ENCODE measurements at places on chromosomes 5 and 9.

DNA sequence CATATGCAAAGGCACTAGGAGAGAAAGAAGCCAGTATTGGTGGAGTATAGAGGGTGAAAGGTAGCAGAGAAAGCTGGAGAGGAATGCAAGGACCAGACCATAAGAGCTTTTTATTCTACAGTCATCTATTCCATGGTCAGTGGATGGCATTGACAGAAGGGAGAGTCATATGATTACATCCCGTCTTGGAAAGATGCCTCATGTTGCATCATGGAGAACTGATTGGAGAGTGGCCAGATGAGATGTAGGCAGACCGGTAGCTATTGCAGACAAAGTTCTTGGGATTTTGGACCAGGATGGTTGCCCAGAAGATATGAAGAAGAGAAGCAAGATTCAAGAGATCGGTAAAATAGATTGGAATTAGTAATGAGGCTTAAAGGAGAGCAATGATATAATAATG, 260.7 kb downstream of the CHSY3 start:
- DNase-seq, result no peak

DNA sequence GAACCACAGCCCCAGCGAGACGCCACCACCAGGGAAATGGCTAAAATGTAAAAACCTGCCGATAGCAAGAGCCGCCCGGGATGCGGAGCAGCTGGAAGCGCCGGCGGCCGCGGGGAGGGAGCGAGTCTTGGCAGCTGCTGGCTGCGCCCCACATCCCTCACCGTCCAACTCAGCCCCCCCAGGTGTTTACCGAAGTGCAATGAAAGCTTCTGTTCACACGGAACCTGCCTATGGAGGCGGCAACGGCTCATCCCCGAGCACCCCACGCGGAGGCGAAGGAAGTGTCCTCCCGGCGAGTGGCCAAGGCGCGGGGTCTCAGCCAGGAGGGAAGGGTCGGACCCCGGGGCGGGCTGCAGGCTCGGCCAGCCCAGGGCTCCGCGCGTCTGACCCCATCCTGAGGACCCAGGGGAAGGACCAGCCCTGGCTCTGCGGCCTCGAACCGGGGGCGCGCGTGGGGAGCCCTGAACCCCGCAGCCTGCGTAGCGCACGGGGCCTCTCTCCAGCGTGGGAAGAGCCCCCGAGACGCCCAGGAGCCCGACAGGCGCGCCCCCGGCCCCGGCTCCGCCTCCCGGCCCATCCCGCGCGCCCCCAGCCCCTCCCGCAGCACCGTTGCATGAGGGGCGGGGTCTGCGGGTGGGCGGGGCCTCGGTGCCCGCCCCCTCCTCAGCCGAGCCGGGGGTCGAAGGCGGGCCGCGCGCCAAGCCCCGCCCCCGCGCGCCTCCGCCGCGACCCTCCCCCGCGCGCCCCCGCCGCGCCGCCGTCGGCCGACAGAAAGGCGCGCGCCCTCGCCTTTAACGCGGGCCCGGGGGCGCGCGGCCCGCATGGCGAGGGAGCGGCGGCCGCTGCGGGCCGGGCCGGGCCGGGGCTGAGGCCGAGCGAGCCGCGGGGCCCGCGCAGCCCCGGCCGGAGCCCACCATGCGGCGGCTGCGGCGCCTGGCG, at the start of gene DIPK1B:
DIPK1B (plus strand) TSS at position 822 of the 939 bp plus-strand sequence; CDS start at position 916, 94 bp downstream.
- no peak for DNase-seq

DNA sequence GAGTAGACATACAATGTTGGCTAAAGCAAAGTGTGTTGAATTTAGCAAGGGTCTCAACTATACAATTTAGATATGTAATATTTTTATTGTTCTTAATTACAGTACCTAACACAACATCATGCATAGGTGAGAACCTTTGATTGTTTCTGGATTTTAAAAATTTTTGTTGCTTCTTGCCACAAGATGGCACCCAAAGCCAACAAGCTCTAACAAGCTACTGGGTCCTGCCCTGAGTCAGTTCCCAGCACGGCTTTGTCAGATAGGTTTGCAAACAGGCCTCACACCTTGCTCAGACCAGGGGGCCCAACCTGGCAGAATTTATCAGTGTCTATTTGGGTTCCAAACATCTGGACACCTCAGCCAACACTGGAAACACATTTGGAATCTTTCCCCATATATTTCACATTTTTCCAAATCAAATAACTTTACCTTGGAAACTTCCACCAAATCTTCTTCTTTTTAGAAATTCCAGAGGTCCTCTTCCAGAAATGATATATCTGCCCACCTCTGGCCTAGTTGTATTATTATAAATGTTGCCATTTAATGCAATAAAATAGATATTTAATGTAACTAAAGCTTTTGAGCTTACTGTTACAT, 49.5 kb upstream of the EGFLAM start:
- DNase-seq, result no peak

DNA sequence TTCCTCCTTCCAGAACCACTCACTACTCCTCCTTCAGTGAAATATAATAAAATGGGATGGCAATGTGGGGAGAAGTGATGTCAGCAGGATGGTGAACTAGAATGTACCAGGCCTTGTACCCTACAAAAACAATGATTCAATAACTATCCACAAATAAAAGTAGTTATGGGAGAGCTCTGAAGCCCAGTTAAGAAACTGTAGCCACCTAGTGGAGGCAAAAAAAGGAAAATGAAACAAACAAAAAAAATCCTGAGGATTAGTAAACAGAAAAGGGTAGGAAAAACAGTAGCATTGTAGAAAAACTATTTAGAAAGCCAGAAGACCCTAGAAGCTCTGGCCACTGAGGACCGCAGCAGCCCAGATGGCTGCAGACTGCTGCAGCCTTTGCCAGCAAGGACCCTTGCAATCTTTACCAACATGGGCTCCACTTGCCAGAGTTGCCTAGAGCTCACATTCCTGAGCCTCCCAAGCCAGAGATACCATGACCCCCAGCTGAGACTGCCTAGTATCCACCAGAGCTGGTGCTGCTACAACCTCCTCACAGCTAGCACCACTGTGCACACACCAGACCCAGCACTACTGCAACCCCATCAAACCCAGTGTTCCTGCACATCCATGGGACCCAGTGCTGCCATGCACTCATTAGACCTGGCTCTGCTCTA, 259.7 kb upstream of the MSX2 start:
- no peak for DNase-seq

DNA sequence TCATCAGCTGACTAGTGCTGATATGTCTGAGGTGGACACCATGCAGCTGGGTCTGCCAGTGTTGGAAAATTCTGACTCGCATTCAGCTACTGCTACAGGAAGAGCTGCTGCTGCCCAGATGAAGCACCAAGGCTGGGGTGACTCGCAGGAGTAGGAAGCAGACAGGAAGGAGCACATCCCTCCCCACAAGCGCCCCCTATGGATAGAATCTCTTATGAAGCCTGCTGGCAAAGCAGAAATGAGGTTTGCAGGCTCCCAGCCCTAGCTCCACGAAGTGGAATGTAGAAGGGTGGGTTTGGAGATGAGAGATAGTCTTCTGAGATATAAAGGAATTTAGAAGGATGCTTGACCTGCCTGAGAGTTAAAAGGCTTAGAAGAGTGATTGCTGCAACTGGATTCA, 443.0 kb downstream of the ACTL7B start:
- DNase-seq, result no peak

- no peak for DNase-seq
Observed at GRCh38 chr9:133661846-133662540, 25.8 kb downstream of the DBH start.

DNA sequence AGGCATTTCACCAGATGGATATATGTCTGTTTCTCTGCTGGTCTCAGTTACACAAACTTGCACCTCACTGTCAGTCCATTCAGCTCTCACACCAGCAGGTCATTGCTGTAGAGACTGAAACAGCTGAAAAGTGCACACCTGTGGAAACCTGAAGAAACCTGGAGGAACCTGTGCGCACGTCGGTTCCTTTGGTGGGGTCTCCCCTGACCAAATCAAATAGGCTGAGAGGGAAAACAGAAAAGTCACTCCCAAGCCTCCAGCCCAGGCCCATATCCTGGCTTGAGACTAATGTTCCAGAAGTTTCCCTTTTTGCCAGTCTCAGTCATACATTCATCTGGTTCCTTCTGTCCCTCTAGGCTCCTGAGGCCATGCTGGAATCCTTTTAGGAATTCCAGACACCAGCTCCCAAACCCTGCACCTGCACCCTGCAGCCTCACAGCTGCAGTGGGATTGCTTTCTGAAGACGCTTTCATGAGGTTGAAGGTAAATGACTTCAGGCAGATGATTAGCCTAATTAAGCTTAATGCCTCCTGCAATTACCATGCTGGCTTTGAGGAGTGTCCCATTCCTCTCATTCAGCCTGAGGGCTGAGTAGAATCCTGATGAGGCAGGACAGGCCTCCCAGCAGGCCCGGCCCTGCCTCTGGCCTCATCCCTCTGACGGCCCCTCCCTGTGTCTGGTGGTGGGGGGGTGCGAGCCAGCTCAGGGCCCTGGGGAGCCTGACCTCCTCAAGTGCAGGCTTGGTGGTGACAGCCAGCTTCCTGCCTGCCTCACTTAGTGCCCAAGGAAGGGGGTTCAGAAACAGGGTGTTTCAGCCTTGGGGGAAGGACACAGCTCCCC, 24.3 kb upstream of the CXCL14 start:
- no peak for DNase-seq

- DNase-seq, result no peak
Observed at GRCh38 chr5:117486261-117486660, 911.6 kb upstream of the SEMA6A start.

DNA sequence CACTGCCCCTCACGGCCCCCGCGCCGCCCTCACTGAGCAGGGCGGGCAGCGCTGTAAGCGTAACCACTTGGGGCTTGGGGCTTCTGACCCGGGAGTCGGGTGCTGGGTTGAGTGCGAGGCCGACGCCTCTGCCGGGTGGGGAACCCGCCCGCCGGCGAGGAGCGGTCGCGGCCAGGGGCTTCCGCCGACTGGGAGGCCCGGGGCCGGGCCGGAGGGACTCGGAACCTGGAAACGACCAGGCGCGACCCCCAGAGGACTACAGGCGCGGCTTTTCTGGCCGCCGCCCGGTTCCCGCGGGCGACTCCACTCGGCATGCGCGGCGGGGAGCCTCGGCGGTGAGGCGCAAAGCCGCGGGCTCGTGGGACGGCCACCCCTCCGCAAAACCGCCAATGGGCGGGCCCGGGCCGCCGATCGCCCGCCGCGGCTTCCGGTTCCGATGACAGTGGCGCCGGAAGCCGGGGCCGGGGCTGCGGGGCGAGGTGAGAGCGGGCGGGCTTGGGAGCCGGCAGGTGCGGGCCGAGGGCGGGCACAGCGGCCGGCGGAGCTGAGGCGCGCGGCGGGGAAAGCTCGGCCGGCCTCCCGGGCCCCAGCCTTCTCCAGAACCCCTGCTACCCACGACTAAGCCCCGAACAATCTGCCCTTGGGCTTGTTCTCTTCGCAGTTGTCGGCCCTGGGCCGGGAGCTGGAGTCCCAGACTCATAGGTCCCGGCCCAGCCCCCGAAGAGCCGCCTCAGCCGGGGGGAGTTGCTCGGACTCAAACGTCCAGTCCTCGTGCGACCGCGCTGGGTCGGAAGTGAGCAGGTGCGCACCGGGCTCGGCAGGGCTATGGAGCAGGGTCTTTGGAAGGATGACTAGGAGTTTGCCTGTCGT, at the start of gene RMND5B:
RMND5B (plus strand) TSS at position 439 of the 870 bp plus-strand sequence. CDS start 7,106 bp downstream, outside the sequence.
- peak; percentile 78 for DNase-seq

DNA sequence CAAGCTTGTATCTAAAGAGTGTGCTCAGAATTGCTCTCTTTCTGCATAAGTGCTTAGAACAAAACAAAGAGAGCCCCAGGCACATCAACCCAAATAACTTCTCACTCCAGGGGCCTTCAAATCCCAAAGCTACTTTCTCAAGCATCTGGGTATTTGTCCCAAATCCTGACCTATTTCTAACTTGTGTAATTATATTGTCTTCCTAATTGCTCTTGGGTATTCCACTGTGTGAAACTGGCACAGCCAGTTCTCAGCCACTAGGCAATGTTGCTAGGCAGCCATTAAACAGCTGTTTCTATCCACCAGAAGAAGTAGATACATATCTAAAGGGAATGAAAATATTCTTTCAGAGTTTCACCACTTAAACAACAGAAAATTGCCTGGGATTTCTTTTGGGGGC, 198.8 kb downstream of the PRELID2 start:
- DNase-seq, result no peak

DNA sequence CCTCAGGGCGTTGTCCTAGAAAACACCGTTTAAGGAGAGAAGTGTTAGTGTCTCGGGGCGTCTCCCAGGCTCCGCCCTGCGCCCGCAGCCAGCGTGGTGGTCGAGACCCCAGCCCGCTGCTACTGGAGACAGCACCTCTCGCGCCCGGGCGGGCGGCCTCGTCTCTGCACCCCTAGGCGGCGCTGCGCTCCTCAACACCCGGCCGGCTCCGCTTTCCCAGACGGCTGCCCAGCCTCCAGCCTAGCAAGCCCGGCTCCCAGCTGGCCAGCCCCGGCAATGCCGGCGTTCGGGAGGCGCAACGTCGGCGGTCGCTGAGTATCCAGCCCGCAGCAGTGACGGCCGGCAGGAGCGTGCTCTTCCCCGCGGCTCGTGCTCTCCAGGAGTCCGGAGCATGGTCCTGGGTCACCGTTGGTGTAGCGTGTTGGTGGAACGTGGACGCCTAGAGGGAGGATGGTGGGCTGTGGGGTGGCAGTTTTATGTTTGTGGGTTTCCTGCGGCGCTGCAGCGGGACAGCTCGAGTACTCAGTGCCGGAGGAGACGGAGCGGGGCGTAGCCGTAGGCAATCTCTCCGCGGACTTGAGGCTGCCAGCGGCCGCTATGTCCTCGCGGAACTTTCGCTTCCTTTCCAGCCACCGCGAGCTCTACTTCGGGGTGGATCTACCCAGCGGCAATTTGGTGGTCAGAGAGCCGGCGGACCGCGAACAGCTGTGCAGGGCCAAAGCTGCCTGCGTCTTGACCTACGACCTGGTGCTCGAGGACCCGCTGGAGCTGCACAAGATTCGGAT, 536 bp downstream of the PCDHAC1 start:
- peak; percentile 57 for DNase-seq

- DNase-seq, result peak; percentile 53
Observed at GRCh38 chr9:121499427-121500164, at the start of gene GGTA1. GGTA1 (minus strand) TSS chr9:121499844; CDS start chr9:121467922, 31,922 bp downstream.
